Putamen (tissue), 1 donor: ENCODE measurements at places on chromosomes 12 and 14.

GRCh38 chr14:100292301-100292775, 13.9 kb downstream of the SLC25A29 start:
- no peak for DNase-seq

GRCh38 chr12:10169104-10169503, 2.8 kb downstream of the OLR1 start:
- no peak for DNase-seq

DNA sequence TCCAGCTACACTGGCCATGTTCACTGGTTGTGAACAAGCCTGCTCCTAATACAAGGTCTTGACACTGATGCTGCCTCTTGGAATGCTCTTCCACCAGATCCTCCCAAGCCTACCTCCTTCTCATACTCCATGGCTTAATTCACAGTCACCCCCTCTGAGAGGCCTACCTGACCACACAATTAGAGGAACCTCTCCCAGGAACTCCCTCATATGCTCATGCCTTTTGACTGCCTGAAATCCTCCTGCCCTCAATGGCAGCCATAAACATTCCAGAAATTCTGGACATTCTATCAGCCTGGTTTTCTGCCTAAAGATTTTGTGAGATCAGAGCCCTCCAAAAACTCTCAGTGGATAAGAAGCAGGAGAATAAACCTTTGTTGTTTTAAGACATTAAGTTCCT, 340.2 kb downstream of the C12orf75 start:
- no peak for DNase-seq

DNA sequence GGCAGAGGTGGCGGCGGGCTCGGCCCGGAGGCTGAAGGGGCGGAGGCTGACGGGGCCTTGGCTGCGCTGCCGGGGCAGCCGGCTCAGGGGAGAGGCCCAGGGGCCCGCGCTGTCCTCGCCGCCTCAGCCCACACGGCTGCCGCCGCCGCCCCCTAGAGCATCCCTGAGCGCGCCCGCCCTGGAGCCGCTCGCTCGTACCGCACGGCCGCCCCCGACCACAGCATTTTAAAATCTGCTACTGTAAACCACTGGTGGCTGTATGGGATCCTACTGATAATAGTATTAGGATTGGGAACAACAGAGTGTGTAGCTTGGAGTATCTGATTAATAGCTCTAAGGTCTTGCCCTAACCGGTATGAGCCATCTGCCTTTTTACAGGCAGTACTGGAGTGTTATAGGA, 22.2 kb upstream of the EDDM3A start:
- no peak for DNase-seq

DNA sequence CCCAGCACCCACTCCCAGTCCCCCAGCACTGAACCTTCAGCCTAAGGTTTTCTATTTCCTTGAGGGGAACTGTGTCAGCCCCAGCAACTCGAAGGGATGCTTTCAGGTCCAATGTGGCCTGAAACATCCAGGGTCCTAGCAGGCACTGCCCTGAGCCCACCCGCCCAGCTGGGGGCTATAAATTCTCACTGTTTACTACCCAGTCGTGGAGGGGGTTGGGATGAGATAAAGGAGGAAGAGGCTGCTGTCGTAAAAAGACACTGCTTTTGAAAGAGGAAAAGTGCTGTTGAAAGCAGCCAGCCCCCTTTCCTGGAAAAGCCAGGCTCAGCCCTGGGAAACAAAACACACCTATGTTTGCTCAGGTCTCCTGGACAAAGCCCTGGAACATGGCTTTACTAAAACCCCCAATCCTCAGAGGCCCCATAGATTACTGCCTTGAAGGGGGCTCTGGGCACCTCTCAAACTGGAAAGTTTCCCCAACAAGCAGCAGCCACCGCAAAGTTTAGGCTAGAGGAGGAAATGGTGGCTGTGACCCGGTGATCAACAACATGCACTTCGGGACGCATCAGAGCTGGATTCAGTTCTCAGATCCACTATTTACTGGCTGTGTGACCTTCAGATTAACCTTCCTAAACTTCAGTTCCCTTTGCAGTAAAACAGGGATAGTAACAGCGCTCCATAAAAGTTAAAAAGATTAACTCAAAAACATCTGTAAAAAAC, 51.0 kb downstream of the ACTN1 start:
- DNase-seq, result no peak

GRCh38 chr14:89241934-89242651, 174.9 kb downstream of the FOXN3 start:
- DNase-seq, result no peak

DNA sequence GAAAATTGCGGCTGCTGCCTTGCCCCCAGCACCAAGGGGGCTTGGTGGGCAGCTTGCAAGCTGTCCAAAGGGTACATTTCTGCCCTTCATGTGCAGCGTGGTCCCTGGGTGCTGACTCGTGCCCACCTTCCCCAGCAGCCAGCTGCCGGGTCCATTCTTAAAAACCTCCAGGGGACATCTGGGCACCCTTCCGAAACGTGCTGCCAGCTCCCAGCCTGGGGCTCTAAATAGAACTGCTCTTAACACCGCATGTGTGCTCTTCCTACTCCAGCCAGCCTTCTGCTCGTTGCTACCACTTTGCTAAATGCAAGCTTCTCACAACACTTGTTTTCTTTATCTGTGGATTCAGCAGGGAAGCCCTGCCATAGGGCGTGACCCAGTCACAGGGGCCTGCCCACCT, 66.0 kb downstream of the RIMBP2 start:
- no peak for DNase-seq

- DNase-seq, result no peak
Measured at GRCh38 chr14:79028281-79028680, 858.1 kb downstream of the NRXN3 start.

DNA sequence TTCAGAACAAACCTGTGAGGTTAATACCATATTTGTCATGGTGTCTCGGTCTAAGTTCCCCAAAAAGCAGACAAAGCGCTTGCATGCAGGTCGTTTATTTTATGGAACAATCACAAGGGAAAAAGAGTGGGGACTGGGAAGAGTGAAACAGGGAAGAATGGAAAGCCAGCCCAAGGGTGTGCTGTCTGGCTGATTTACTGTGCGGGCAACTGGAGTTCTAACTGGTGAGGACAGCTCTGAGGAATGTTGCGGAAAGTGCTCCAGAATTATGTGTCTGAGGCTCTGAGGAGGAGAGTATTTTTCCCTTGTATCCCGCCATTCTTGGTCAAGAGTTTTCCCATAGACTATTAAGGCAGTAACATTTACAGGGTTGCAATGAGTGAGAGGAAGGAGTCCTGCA, 465.4 kb downstream of the RMST start:
- no peak for DNase-seq

DNA sequence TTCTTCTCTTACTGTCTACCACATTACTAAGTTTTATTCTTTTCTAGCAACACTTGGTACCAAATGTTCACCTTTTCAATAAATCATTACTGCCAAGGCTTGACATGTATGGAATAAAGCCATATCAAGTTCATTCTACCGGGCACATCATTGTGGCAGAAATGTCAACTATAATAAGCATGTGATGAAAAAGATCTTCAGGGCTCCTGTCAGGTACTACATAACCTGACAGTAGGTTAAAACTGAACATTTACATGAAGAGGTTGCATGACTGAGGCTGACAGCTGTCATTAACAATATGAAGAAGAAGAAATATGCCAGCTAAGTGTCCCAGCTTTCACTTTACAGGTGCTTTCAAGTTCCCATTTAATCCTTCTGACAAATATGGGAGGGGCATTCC, 178.9 kb downstream of the KCNH5 start:
- DNase-seq, result no peak

GRCh38 chr14:35355981-35356841, 48.3 kb downstream of the NFKBIA start:
- DNase-seq, result peak; percentile 41

GRCh38 chr12:71465796-71466195, 26.2 kb downstream of the LGR5 start:
- no peak for DNase-seq

- DNase-seq, result no peak
Measured at GRCh38 chr12:51954561-51955361, 3.3 kb downstream of the ACVR1B start.

GRCh38 chr14:68405961-68406360, 386.9 kb downstream of the ZFP36L1 start:
- no peak for DNase-seq

GRCh38 chr14:68143341-68143841, 323.8 kb downstream of the RAD51B start:
- DNase-seq, result peak; percentile 18

DNA sequence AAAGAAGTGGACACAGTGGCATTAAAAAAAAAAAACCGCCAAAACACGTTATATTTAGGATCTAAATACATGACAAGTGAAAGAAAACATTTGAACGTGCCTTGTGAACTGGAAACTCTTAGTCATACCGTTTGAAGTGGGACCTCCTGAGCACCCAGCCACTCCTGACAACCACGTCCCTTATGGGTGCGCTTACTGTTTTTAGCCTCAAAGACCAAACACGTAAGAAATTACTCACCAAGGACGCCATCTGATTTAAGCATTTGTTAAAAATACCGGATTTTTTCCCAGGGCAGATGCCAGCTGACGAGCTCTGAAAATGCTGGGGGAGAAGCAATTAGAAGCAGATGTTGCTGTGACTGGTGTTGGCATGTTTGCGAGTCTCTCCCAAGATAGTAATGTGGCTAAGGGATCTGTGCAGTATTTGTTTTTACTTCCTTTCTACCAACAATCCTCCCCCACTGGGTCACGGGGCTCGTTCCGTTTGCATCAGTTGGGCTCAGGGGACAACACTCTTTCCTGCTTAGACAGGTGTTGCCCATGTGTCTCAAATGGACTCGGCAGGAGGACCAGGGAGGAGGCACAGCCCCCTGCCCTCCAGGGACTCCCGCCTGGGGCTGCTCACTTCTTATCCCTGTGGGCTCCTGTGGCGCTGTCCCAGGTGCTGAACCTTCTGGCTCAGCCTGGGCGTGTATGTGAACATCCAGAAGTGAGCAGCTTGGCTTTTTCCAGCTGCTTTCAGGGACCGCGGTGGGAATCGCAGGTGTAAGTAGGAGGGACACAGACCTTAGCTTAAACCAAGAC, 101.0 kb downstream of the BEGAIN start:
- no peak for DNase-seq
